ENCODE measurements at places on chromosomes 13 and 19. TPM values are rescaled to one million over a fixed set of nuclear protein-coding genes. Genes with fewer than 3 reads are reported as not detected.

GRCh38 chr13:60642552-60642951 lies 245.5 kb downstream of the TDRD3 start:
- no peak for DNase-seq

S1PR2 gene
- total RNA-seq = 4.5 TPM

- DNase-seq = no peak
Observed at GRCh38 chr19:10976131-10976892, 15.5 kb downstream of the SMARCA4 start.

DNA sequence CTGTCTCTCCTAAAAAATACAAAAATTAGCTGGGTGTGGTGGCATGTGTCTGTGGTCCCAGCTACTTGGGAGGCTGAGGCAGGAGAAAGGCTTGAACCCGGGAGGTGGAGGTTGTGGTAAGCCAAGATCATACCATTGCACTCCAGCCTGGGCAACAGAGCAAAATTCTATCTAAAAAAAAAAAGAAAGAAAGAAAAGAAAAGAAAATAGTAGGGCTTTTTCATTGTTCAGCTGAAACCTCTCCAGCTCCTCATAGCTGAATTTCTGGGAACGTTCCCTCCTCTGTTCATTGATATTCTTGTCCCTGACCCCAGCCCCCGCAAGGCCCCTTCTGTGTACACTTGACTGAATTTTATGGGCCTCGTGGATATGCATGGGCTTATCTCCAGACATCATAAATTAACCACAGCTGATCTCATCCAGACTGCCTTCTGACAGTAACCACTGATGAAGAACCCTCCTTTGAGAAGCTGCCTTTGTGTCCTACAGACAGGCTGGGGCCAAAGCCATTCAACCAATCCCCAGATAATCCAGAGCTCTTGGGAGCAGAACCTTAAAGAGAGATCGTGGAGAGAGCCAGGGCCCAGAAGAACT lies at the start of gene ELSPBP1:
Gene ELSPBP1, plus strand, starts transcription at position 424 of the 594 bp plus-strand sequence. CDS start 14,036 bp downstream, outside the sequence.
- no peak for DNase-seq

NR1H2 gene
- 112 TPM for total RNA-seq

CRX gene
- not detected for total RNA-seq

DNA sequence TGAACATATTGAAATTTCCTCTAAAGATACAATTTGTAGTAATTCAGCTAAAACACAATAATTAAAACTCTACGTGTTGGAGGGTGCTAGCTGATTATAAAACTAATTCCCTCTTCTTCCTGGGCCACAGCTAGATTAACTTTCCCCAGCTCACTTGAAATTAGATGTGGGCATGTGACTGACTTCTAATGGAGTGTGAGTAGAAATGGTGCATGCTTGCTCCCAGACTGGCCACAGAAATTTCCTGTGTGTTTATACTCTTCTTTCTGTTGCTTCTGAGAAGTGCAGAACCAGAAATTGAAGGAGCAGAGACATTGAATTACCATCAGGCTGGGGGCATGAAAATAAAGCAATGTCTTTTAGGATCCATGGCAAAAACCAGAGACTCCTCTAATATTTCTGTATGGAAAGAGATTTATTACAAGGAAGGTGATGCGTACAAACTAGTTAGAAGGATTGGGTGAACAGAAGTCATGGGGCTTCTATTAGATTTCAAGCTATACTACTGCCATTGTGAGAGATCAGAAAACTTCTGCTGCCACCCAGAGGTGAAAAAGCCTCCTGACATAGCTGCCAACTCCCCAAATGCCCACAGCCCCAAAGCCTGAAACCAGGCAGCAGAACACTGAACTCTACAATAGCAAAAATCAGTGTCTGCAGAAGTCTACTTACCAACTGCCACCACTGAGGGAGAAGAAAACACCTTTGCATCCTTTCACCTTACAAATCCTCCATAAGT lies 379.2 kb upstream of the MIR17HG start:
- DNase-seq = no peak

DNA sequence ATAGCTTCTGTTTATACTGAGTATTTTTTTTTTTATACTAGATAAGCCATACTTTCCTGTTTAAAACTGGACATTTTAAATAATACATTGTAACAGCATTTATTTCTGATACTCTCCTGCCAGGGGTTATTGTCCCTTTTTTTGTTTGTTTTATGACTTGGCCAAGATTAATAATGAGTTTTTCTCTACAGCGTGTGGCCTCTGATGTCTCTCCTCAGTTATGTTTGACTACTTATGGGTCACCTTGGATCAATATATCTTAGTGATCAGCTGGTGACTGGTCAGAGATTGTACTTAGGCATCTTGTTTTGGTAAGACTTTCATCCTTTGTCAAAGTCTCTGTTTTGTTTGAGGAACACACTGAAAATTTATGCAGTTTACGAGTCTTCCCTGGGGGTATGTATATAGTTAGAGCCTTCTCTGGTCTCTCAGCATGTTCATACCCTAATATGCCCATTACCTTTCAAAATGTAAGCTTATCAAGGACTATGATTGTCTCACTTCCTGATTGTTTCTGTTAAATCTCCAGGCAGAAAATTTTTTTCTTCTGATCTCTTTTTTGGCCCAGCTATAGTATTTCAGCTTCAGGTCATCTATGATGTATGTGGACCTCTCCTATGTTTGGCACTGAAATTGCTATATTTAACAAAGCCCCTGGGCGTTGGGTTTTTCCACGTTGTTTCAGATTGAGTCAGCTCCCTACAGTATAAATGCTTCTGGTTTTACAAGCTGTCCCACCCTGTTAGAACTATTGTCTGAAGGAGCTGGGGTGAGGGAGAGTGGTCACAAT lies 87.9 kb downstream of the URI1 start:
- no peak for DNase-seq

DNA sequence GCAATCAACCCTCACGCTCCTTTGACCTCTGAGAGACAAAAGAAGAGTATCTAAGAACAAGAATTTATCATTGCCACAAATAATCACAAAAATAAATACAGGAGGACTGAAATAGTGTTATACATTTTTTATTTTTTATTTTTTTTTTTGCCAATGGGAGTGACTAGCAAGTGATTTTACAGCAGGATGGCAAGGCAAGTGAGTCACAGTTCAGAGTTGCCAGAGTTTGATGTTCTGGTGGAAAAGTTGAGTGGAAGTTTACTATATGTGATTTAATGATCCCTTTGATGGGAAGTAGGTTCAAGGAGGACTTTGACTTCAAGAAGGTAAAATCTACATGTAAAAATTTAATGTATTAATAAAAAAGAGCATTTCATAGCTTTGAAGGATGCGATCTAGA lies 2691.4 kb downstream of the PCDH9 start:
- no peak for DNase-seq

GRCh38 chr13:68834375-68834774 lies 1273.3 kb upstream of the ATXN8OS start:
- DNase-seq = no peak

DNA sequence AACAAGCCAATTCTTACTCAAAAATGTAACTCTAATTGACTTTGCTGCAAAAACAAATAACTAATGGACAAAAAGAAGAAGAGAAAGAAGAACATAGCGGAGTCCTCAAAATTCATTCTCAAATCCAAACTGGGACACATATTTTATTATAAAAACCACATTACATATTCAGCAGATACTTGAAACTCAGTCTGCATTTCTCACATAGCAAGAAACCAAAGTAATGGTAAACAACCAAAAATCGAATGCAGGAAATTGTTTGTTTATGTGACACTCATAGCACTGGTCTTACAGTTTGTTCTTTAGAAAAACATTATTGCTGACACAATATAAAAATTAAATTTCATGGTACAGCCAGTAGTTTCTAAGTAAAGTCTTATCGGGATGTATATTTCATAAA lies 789.8 kb downstream of the SLITRK6 start:
- DNase-seq = no peak

DNA sequence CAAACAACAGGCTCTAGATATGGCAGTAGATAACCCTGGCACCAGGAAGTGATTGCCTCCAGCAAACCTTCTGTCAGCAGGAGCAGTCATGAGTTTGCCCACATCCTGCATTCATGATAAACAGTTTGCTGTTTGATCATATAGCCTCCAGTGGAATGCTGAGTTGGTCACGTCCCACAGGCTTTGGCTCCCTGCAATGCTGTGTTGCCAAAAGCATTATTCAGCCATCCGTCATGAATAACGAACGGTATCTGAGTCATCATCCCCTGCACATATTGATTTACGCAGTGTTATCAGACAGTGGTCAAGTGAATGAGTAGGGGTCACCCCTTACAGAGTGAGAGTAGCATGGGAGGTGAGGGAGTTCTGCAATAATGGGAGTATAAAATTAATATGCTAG lies 21.9 kb upstream of the ZNF432 start:
- no peak for DNase-seq

DNA sequence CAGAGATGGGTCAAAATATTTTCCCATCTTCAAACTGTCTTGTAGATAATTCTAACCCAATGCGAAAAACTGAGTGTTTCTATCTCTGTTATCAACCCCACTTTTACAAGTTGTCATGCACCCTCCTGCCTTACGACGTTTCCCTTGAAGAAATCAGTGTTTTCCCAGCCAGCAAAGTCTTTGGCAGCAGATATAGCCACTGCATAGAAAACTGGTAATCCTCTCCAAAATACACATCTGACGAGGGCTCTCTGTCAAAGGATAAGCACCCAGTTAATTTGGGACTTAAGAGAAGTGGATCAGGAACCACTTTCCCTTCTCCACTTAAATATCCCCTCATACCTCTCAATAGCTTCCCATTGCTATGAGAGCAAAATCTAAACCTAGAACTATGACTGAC lies 351.9 kb upstream of the MIR17HG start:
- DNase-seq = no peak

GRCh38 chr19:27909185-27909840 lies 1303.6 kb downstream of the UQCRFS1 start:
- peak; percentile 45 for DNase-seq

TMPRSS9 gene
- not detected for total RNA-seq

ACP7 gene
- total RNA-seq = 20.8 TPM

DNA sequence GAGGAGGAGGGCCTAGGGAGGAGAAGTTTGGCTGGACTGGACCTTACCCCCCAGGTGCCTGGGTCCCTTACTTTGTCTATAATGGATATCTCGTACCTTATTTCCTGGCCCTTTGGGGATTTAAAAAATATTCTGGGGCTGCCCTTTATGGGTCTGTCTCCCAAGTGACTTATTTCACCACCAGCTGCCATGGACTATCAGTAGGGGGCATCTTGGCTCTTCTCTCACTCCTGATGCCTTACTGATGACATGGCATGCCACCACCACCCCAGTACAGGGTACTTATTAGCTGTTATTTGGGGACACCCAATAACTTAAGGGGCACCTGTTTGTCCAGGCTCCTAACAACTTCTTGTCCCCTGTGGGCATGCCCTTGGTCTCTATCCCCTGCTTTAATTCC lies 38.0 kb downstream of the NFIX start:
- DNase-seq = no peak

DNA sequence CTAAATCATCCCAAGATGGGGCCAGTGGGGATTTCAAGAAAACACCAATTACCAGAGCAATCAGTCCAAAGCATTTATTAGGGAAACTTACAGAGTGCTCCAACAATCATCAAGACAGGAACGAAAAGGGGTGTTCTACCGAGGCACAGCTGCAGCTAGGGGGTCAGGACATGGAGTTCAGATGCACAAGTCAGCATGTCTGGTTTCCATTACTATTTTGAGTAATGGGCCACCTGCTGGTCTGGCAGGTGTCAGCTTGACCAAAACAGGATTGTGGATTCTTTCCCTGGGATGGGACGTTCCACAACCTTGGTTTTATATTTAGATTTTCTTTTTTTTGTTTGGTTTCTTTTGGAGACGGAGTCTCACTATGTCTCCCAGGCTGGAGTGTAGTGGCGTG lies 3.9 kb upstream of the UBL5 start:
- no peak for DNase-seq

- no peak for DNase-seq
Observed at GRCh38 chr13:28796938-28797257, 23.2 kb upstream of the MTUS2 start.

NBEA gene
- total RNA-seq = 4.5 TPM

- no peak for DNase-seq
Observed at GRCh38 chr13:98810746-98811145, 58.3 kb upstream of the SLC15A1 start.

Measured in lower leg skin (tissue), 4 donors.